ENCODE measurements at places on chromosomes 16 and 17.

GRCh38 chr16:55406651-55407050, 72.3 kb upstream of the MMP2 start:
- no peak for DNase-seq

DNA sequence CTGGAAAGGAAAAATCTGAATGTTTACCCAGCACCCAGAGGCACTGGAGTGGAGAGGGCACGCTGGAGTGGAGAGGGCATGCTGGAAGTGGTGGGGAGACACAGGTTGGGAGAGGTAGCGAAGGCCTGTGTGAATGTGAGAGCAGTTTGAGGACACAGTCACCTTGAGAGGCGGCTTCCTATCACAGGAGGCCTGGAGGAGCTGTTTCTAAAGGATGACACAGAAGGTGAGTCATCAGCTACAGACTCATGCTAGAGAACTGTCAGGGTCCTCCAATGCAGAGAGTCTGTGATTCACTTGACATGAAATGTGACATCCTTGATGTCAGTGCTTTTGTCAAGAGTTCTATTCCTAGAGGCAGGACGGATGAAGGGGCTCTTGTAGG, 13.8 kb downstream of the CTRL start:
- DNase-seq = no peak

DNA sequence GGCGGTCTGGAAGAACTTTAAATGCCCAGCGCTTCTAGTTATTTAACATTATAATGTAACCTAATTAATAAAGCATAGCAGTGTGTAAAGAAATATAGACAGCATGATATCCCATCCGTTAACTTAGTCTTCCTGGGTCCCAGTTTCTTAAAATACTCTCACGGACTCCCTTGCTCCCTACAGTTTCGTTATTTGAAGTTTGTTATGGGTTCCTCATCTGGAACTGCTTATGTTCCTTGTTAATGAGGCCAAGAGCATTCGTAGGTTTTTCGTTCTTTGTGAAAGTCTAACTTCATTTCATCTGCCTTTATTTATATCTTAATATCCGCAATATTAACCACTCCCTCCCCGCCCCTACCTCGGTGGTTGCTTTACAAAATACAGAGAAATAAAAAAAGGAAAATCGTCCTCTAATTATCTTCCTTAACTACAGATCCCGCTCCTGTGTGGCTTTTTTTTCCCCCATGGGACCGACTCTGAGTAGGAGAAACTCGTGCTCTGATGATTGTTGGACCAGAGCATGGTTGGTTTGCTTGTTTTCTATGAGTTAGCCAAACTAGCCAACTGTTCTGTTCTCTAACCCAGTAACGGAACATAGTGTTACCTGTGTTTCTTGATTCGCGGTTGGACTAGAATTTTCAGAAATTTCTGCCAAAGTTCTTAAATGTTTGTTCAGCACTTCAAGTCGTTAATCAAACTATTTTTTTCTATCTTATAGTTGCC, 863 bp downstream of the ADPRM start:
- no peak for DNase-seq

- no peak for DNase-seq
These were observed 28.3 kb downstream of the ALDH3A2 start for GRCh38 chr17:19676896-19677295.

GRCh38 chr17:76642994-76643393, 563 bp downstream of the ST6GALNAC1 start:
- DNase-seq = no peak

- DNase-seq = no peak
These were observed 44.5 kb downstream of the VMP1 start for GRCh38 chr17:59751955-59752413.

DNA sequence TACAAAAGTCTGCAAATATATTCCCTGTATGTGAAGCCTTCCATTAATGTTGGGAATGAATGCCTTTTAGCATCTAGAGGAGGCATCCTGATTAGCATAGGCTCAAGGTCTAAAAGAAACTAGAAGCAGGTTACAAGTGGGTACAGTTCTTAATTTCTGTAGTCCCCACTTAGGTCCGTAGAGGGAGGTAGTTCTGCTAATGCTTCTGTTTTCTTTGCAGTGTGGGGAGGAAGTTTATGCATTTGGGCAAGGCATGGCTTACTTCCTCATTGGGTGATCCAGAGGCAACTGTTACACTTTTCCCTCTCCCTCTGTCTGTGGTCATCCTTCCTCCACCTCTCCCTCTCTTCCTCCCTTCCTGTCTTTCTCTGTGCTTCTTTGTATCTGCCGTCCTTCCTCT, 108.4 kb upstream of the ZKSCAN2 start:
- peak; percentile 23 for DNase-seq

- DNase-seq = no peak
These were observed 1.0 kb upstream of the IGF2BP1 start for GRCh38 chr17:48995974-48996721.

GRCh38 chr16:72124761-72125634, 31.4 kb downstream of the DHX38 start:
- peak; percentile 74 for DNase-seq

- DNase-seq = no peak
These were observed 218.1 kb upstream of the CDH8 start for GRCh38 chr16:62254372-62254771.

DNA sequence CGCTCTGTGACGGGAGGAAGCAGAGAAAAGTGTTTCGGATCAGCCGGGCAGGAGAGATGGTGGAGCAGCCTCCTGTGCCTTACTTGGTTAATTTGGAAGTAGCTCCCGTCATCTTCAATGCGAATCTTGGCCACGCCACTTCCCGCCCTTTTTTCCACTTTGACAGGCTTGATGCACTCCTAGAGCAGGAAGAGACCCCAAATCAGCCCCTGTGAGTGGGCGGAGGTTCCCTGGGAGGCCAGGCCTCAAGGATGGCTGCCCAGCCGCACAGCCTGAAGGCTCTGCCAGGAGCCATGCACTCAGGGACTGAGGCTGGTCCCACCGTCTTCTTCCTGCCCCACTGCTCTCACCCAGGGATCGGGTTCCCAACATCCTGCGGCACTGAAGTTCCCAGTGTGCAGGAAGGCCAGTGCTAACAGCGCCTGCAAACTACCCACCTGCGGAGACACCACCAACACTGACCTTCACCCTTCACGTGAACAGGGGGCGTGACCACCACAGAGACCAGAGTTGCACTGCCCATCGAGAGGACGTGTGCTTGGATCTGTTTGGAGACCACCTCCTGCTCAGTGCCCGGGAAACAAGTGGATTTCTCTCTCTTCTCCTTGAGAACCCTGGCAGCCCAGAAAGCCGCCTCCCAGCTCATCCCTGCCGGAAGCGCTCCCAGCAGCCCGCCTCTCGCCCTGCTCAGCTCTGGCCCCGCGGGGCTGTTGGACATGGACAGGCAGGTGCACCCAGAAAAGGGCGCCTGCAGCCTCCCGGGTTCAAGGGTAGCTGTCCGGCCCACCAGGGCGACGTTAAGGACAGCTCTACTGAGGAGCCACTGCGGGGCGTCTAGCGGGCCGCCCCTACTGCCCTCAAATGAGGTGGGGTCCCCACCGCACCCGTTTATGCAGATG, 988 bp downstream of the CIAO3 start:
- no peak for DNase-seq

GRCh38 chr17:46108120-46108519, 85.1 kb downstream of the KANSL1 start:
- DNase-seq = no peak

- DNase-seq = no peak
These were observed 9.8 kb downstream of the HID1 start for GRCh38 chr17:74962622-74963394.

DNA sequence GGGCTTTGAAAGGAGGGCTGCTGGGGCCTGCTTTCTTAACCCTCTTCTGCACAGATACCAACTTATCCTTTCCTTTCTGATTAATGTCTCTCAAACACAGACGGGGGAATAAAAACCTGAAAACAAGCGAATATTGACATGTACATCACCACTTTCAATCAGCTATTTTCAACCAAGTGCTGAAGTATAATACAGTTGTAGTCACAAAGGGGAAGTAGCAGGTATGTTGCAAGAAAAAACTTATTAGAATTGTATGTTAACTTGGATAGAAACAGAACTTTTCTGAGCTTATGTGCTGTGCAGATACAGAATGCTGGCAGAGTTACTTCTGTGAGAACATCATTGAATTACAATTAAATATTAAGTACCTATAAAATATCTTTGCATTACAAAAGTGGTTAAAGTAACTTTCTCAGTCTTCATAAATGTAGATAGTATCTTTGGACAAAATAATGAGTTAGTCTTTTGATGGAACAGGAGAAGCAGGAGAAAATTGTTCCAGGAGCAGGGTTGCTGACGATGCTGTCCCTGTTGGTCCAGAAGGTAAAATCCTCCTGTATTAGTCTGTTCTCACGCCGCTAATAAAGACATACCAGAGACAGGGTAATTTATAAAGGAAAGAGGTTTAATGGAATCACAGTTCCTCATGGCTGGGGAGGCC, 59.5 kb downstream of the RPTOR start:
- DNase-seq = peak; percentile 11

- DNase-seq = no peak
These were observed 118.1 kb downstream of the ENGASE start for GRCh38 chr17:79192503-79193351.

DNA sequence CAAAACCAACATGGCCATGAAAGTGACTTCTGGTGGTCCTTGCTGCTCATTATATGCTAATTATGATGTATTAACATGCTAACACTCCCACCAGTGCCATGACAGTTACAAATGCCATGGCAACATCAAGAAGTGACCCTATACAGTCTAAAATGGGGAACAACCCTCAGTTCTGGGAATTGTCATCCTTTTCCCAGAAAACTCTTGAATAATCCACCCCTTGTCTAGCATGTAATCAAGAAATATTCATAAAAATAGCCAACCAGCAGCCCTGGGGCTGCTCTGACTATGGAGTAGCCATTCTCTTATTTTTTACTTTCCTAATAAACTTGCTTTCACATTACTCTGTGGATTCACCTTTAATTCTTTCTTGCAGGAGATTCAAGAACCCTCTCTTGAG, 35.9 kb downstream of the DNAJA2 start:
- DNase-seq = no peak

- peak; percentile 55 for DNase-seq
These were observed 26.3 kb downstream of the VPS53 start for GRCh38 chr17:688100-688989.

DNA sequence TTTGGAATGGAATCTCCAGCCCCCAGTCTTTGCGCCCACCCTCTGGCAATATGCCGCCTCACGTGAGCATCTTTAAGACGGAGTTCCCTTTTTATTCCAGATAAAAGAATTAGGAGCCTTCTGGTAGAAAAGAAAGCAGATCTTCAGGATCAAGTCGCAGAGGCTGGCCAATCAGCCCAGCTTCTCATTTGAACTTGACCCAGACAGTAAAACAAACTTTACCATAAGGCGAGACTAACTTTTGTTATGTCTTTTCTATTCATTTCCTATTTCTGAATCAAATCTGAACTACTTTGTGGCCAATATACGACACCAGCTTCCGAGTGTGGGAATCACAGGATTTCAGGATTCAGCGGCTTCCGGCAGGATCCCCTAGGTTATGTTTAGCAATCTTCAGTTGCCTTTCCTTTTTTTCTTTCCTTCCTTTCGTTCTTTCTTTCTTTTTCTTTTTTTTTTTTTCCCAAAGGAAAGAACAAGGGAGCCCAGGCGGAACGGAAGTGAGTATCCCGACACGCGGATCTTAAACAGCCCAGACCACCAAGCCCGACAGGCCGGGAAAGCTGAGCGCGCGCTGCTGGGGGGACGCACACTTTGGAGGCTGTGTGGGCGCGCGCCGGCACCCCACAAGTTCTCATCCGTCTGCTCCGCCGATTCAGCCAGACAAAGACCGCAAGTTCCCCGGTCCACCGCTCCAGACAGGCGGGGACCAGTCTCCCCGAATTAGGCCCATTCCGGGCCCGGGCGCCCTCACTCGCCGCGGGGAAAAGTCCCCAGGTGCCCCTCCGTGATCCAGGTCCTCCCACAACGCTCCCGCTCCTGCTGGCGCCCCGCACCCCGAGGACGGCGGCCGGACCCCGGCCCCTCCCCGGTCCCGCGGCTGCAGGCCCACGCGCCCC, 633 bp downstream of the TBC1D16 start:
- no peak for DNase-seq

DNA sequence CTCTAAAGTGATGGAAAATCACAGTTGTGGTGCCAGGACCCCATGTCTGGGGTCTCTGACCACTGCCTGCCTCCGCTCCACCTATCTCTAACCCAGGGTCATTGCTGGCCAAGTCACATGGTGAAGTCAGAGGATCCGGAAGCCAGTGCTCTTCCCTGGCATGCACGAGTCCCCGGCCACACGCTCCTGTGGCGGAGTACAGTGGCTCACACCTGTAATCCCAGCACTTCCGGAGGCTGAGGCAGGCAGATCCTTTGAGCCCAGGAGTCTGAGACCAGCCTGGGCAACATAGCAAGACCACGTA, 21.5 kb upstream of the RBFOX3 start:
- DNase-seq = no peak

- DNase-seq = no peak
These were observed 318.7 kb downstream of the CPPED1 start for GRCh38 chr16:12484972-12485371.

DNA sequence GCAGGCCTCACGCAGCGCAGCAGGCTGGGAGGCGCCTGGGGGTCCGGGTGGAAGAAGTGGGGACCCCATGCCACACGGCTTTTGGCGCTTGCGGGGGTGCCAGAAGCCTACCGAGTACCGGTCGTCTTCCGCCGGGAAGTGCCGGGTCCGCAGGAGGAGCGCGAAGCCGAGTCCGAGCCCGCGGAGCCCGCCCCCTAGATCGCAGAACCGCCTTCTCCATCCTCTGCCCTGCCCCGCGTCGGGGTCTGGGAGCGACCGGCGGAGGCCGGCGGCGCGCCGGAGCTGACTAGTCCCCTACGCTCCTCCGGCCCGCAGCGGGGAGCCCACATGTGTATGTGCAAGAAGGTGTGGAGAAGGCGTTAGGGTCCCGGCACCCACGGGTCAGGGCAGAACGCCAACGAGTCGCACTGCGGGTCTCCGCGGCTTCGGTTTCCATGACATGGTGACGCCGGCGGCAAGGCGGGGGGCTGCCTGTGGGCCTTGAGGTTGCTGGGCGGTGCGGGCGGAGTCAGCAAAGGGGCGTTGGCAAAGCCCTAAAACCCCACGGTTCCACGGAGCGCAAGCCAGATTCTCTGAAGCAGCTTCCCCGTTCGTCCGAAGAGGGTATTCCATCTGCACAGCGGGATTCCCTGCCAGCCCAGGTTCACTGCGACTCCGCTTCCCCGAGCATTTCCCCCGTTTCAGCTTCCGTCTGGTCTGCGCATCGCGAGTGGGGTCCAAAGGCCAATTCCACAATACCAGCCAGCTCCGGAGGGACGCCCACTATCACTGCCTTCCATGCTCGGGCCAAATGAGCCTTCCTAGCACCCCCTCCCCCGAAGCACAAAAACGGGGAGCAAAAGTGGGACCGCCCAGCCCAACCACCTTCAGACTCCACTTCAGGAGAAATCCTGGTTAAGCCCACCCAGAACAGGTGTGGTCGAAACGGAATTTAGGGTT, 2.3 kb upstream of the LHX1 start:
- DNase-seq = no peak

DNA sequence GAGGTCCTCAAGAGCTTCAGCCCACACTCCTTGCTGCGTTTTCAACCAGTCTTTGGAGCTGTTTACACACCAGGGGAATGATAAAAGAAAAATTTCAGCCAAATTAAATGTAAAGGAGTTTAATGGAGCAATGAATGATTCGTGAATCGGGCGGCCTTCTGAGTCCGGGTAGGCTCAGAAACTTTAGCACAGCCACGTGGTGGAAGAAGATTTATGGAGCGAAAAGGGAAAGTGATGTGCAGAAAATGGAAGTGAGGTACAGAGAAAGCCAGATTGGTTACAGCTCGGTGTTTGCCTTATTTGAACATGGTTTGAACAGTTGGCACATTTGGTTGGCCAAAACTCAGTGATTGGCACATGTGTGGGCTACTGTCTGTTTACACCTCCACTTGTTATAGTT, 305.4 kb downstream of the MAF start:
- DNase-seq = no peak
